ENCODE measurements at places on chromosomes 6 and 20. TPM values are rescaled to one million over a fixed set of nuclear protein-coding genes. Genes with fewer than 3 reads are reported as not detected.

GRCh38 chr6:55131616-55132015, 42.7 kb upstream of the HCRTR2 start:
- DNase-seq: no peak

GRCh38 chr6:119444642-119445557, 95.3 kb upstream of the MAN1A1 start:
- no peak for DNase-seq

DNA sequence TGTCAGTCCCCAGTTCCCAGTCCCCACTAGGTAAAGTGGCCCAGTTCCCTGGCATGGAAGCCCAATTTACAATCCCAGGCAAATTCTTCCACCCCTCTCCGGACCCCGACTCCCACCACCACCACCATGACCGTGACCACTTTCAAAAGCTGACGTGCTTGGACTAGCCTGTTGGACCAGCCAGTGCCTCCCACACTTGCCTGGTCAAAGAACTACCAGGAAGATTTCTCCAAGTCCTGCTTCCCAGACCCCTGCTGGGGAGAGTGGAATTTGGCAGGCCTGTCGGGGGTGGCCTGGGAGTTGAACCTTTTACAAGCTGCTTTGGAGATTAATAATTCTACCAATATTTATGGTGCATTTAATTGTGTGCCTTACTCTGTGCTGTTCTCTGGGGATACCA, 1.4 kb upstream of the PTPRT start:
- DNase-seq: no peak

GRCh38 chr6:154956771-154957522, 38.2 kb upstream of the TIAM2 start:
- DNase-seq: no peak

AGER gene
- 8.0 TPM for total RNA-seq

GRCh38 chr6:67165606-67166005, 1458.6 kb upstream of the EYS start:
- no peak for DNase-seq

DNA sequence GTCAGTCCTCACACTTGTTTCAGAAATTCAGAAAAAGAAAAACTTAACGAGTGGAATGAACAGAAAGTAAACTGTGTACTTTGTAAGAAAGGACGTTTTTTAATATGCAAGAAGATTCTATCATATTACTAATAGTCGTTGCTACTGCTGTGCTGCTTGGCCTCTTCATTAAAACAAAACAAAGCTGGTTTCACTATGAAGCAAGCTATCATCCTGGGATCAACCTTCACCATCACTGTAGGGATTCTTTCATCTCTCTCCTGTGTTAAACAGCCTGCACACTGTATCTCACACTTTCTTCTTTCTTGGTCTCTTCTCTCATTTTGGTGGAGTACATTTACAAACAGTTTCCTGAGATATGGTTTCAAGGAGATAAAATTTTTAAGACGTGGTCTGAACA, 284.2 kb downstream of the BTBD9 start:
- no peak for DNase-seq

GRCh38 chr6:99252421-99252820, 97.1 kb downstream of the FAXC start:
- DNase-seq: no peak

GRCh38 chr6:112502351-112503090, 155.4 kb downstream of the RFPL4B start:
- peak; percentile 5 for DNase-seq

TINAG gene
- total RNA-seq: not detected

DNA sequence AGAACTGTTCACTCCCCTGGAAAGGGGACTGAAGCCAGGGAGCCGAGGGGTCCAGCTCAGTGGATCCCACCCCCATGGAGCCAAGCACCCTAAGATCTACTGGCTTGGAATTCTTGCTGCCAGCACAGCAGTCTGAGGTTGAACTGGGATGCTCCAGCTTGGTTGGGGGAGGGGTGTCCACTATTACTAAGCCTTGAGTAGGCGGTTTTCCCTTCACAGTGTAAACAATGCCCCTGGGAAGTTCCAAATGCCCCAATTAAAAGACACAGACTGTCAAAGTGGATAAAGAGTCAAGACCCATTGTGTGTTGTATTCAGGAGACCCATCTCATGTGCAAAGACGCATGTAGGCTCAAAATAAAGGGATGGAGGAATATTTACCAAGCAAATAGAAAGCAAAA, 150.2 kb downstream of the LPA start:
- DNase-seq: peak; percentile 29

DEFB127 gene
- not detected for total RNA-seq

GRCh38 chr6:134666125-134666524, 283.8 kb downstream of the ALDH8A1 start:
- DNase-seq: no peak

DNA sequence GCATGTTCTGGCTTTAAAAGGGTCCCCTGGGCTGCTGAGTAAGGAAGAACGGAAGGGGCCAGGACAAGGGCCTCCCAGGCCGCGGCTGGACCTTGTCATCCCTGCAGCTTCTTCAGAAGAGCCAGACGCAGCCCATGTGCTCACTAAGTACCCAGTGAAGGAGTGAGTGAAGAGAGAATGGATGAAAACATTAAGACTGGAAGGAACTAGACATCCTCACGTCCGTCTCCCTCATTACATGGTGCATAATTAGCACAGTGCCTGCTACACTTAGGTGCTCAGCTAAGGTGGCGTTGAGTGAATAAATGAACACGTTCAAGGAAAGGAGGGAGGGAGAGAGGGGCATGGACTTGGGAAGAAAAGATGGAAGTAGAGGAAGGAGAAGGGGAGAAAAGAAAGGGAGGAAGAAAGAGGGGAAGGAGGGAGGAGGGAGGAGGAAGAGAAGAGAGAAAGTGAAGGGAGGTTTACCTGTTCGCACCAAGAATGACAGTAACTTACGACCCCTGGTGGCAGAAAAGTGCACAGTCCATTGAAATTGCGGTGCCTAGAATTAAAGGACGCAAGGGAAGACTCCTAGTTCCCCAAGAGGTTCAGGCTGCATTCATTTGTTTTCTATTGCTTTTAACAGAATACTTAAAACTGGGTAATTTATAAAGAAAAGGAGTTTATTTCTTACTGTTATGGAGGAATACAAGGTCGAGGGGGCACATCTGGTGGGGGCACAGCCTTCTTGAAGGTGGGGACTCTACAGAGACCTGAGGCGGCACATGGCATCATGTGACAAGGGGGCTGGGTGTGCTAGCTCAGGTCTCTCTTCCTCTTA, 8.0 kb downstream of the TP53RK start:
- DNase-seq: peak; percentile 70

GRCh38 chr6:4459996-4460395, 316.2 kb upstream of the CDYL start:
- no peak for DNase-seq

GRCh38 chr6:168071620-168072019, 7.4 kb downstream of the FRMD1 start:
- DNase-seq: no peak

DNA sequence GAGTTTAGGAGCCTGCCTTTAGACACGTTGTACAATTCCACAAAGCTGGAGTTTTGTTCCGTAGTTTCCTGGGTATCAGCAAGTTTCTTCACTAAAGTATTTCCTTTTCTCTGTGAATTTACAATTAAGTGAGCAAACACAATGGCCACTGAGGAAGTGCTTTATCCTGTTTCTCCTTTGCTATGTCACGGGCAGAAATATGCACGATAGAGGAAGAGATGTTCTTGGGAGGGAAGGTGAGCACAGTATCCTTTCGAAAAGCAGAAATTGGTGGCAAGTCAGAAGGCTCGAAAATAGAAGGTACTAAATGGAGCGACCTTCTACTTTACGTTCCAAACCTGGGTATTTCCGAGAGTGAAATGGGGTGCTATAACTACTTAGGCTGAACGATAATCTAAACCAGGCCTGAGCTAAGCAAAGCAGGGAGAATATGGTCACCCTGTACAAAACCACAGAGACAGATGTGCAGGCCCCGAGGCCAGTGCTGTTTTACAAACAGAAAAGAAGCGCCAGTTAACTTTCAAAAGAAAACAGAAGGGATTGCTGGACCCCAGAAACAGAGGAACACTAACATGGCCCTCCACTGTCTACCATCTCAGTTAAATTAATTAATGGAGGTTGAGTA, 259.6 kb downstream of the TBC1D7 start:
- DNase-seq: no peak

DNA sequence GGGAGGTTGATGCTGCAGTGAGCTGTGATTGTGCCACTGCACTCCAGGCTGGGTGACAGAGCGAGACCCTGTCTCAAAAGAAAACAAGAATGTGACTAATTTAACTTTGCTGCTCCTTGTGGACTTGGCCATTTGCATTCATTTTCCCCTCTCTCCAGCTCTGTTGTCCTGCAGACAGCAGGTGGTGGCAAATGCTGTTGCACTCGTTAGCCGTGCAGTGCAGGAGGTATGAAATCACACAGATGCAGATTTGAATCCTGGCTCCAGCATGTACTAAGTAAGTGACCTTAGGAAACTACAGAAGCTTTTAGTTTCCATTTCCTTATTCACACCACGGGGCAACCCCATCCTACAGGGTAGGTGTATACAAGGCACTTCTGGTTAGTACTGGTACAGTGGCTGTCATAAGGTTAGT, 9.6 kb upstream of the BEND3 start:
- no peak for DNase-seq

GRCh38 chr20:37534401-37535157, 6.9 kb upstream of the BLCAP start:
- DNase-seq: peak; percentile 84

- no peak for DNase-seq
Observed at GRCh38 chr6:63643862-63644261, 8.3 kb downstream of the PHF3 start.

- no peak for DNase-seq
Observed at GRCh38 chr6:163753430-163753829, 338.9 kb downstream of the QKI start.

GRCh38 chr6:147514831-147515230, 6.3 kb downstream of the SAMD5 start:
- DNase-seq: no peak

COL9A1 gene
- not detected for total RNA-seq

DNA sequence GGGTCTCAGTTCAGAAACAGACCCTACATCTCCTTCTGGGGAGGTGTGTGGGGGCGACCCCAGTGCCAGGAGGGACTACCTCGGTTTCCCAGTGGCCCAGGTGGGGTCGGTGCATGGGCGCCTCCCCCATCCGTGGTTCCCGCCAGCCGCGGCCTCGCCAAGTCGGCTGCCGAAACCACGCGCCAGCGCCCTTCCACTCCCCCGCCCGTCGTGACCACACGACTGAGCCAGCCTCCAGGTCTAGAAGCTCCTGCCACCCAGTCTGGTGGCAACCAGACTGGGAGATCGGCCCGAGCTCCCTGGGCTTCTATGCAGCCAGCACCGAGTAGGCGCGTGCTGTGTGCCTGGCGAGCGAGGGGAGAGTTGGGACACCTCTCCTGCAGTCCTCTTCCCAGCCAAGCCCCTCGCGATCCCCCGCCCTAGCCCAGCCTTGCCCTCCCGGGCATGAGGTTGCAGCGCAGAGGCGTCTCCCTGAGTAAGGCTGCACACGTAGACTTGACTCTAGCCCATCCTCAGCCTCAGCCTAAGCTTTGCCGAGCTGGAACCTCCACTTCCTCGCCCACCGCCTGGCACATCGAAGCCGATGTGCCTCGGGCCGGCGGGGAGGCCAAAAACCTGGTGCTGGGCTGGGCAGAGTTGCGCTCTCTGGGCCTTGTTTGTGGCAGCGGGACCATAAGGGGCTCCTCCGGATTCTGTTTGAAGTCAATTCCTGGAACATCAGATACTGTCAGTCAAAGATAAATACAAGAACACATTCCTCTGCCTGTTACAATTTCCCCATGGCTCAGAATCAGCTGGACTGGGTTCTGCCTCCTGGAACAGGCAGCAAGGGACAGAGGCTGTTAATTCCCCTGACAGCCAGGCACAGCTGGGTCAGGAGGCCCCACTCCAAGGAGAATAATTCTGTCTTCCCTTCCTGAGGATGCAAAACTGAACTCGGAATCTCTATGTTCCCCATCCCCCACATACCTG, 1.5 kb upstream of the CPNE5 start:
- no peak for DNase-seq

- no peak for DNase-seq
Observed at GRCh38 chr20:49140834-49141233, 47.3 kb downstream of the STAU1 start.

- DNase-seq: no peak
Observed at GRCh38 chr6:10630178-10630577, 64.2 kb downstream of the C6orf52 start.

DNA sequence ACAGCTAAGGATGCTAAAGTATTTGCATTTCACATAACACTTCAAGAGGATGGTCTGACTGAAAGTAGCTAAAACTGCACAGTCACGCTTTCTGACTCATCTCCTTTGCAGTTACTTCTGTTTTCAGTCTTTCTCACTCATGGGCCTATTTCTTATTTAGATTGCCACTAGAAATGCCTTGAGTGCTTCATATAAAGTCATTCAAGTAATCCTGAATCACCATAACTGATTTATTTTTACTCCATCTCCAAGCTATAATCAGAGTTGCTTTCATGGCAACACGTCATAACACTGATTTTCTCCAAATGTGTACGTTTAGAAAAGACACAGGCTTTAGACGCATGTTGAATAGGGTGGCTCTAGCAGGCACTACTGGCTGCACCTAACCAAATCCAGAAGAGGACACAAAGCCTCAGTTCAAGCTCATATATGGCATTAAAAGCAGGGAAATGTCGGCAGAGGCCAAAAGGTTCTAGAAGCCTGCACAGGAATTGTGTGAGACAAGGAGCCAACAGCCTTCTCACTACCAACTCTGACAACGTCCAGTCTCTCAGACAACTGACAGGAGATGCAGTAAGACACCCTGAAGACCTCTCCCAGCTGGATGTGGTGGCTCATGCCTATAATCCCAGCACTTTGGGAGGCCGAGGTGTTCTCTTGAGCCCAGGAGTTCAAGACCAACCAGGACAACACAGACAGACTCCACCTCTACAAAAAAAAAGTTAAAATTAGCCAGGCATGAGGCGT, 64.1 kb upstream of the BEND6 start:
- peak; percentile 66 for DNase-seq

- no peak for DNase-seq
Observed at GRCh38 chr20:52676283-52676995, 295.7 kb upstream of the TSHZ2 start.

GRCh38 chr6:2029130-2029794, 216.1 kb downstream of the GMDS start:
- DNase-seq: peak; percentile 13

PDE10A gene
- 1.8 TPM for total RNA-seq

PCMT1 gene
- total RNA-seq: 121 TPM

GRCh38 chr6:69128411-69128810, 493.3 kb downstream of the ADGRB3 start:
- no peak for DNase-seq

Data from MCF 10A (cell line).